ENCODE measurements at places on chromosomes 6 and 20.

- DNase-seq = no peak
Observed at GRCh38 chr20:12153628-12154027, 235.9 kb downstream of the BTBD3 start.

- DNase-seq = no peak
Observed at GRCh38 chr6:16982807-16983206, 119.0 kb upstream of the STMND1 start.

GRCh38 chr20:13554076-13554475 lies 84.7 kb downstream of the TASP1 start:
- DNase-seq = no peak

GRCh38 chr20:50099565-50099991 lies 13.4 kb downstream of the UBE2V1 start:
- no peak for DNase-seq

DNA sequence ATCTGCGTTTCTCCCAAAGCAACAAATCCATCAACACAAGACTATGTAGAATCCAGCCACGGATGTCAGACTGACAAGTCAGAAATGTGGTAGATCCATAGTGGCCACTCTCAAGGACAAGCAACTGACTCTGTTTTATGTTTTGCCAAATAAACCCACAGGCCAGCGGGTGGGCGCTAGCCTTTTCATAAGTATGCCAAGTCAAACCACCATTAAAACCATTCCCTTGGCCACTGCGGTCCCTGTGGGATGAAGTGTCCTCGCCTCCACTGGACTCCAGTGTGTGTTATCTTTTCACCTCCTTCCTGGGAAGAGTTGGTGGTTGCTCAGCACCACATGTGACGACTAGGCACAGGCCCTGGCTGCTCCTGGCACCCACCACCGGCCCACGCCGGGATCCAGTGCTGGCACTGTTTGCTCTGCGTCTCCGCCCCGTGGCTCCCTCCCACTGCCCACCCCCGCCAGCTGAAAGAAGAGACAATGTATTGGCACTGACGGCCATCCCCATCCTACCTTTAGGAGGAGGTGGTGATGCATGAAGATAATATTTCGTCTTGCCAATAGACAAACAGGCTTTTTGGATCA lies 103.4 kb downstream of the FOXC1 start:
- no peak for DNase-seq

- no peak for DNase-seq
Observed at GRCh38 chr6:53618219-53618618, 47.3 kb downstream of the KLHL31 start.

GRCh38 chr20:8854571-8854970 lies 214.3 kb upstream of the PLCB4 start:
- DNase-seq = no peak

GRCh38 chr6:129744880-129745237 lies 34.9 kb upstream of the ARHGAP18 start:
- no peak for DNase-seq

DNA sequence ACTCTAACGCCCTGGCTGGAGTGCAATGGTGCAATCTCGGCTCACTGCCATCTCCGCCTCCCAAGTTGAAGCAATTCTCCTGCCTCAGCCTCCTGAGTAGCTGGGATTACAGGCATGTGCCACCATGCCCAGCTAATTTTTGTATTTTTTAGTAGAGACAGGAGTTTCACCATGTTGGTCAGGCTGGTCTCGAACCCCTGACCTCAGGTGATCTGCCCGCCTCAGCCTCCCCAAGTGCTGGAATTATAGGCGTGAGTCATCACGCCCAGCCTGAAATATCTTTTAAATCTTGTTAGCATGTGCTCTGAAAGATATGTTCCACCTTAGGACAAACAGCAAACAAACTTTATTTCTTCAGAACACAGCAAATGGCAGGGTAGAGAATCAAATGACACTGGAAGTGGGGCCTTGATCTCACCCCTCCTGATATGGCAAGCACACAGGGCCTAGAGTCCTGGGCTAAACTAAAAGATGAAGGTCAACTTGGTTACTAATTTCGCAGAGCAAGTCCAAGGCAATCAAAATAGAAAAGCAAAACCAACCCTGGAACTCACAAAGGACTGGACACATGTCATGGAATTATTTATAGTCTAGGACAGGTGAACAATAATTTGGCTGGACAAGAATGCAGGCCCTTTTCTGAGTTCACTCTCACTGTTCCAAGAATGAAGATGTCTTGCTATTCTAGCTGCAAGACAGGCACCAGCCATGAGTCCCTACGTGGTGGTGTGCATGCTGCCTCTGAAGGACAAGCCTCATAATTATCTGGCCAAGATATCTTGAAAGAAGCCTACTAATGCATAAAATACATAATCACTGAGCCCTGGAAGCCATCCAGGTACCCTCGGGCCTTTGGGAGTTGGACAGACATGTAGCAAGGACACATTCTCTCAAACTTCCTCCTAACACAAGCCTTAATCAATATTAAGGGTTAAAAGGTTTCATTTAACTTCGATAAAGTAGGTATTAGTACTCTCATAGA lies 35.6 kb downstream of the B4GALT5 start:
- DNase-seq = no peak

DNA sequence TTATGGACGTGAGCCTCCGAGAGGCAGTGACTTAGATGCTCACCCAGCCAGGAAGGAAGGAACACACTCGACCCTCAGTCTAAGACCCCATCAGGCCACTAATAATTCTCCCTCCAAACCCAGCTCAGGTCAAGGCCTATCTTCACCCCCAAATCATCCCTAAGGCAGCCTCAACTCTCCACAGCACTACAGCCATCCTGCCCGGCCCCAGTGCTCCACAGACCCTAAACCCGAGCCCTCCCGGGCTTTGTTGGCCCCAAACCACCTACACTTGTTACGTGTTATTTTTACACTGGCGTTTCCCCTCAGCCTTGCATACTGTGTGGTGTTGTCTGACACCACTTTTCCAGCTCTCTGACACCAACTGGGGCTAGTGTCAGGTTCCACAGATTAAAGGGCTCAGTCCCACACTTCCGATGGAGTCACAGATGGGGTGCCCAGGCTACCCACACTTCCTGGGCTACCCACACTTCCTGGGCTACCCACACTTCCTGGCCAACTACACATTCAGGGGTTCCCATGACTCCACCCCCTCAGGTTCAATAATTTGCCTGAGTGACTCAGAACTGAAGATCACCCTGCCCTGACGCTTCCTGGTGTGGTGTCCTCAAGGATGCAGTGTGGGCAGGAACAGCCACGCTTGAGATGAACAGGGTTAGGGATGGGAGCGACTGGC lies 25.3 kb downstream of the RBCK1 start:
- peak; percentile 62 for DNase-seq

Measured in effector memory CD8-positive, alpha-beta T cell (primary cell).